ENCODE measurements at places on chromosomes 3 and 15.

DNA sequence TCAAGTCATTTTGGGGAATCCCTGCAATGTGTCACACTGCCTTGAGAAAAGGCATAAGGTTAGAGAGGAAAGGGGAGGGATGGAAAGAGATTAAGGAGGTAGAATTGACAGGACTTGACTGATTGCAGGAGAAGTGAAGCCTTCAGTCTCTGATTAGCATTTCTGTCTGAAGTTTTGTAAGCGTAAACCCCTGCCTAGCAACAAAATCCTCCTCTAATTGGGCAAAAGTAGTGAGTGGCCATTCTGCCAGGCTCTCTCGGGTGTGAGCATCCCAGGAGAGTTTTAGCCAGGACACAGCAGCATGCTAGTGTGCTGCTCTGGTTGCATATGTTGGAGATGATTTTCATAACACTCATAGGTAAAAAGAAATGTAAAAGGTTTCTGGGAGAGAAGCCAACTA is 117.0 kb upstream of the MRPL3 start:
- no peak for DNase-seq

DNA sequence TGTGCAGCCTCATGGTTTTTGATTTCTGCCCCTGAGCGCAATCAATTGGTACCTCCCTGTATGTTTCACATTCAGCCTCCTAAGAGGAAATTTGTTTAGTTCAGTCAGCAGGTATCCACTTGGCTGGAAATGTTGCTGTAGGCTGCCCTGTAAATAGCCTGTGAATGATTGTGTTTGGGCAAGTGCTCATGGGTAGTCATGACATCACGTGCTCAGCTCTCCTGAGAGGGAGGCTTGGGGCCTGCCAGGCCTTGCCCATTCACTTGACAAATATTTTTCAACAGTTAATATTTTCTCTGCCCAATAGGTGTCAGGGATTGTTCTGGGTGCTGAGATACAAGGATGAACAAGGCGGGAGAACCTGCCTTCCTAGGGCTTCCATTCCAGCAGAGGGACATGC is 13.3 kb downstream of the HRH1 start:
- no peak for DNase-seq

- no peak for DNase-seq
Measured at GRCh38 chr3:158683230-158683962, 10.9 kb upstream of the LXN start.

DNA sequence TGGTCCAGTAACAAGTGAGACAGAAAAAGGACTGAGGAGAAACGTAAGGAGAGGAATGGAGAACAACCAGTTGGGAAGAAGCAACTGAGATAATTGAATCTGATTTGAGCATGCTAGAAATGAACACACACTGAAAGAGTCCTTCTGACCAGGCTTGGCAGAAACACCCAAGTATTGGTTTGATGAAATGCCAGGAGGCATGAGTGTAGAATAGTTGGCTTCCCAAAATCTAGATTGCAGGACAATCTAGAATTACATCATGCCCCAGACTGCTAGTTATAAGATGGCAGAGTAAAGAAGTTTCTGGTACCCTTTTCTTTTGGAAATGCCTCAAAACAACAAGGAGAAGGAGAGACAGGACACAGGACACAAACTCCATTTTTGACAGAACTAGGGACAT is 189.7 kb upstream of the STT3B start:
- DNase-seq, result no peak

GRCh38 chr3:174333640-174334039 is 525.5 kb upstream of the NAALADL2 start:
- no peak for DNase-seq

GRCh38 chr15:81064253-81064652 is 63.5 kb downstream of the TLNRD1 start:
- DNase-seq, result no peak

DNA sequence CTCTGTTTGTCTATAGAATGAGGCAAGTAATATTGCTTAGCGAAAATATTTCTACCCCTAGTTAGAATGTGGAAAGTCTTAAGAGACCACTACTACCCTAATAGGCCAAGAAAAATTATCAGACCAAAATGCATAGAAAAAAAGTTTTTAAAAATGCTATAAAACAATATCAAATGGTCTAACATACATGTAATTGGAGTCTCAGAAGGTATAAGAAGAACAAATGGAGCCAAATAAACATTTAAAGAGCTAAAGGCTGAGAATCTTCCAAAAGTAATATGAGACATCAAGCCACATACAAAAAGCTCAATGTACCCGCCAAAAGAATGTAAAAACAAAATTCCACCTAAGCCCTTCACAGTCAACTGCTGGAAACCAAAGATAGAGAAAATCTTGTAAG is 133.5 kb upstream of the GADL1 start:
- no peak for DNase-seq

DNA sequence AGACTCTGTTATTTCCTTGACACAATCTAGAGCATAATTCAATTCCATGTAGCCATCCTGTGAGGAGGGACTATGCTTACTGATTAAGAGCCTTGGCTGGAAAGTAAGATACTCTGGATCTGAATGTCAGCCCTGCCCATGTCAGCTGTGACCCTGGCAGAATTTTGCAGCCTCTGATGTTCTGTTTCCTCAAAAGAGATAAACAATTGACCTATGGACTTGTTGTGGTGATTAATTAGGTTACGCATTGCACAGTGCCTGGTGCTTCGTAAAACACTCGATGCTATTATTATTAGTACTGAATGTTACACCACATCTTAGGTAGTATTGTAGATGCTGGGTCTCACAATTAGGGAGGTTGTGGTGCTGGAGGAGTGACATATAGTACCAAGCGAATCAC is 161.3 kb upstream of the MEIS2 start:
- DNase-seq, result no peak

- DNase-seq, result no peak
Measured at GRCh38 chr3:31841515-31841914, 139.5 kb downstream of the OSBPL10 start.

DNA sequence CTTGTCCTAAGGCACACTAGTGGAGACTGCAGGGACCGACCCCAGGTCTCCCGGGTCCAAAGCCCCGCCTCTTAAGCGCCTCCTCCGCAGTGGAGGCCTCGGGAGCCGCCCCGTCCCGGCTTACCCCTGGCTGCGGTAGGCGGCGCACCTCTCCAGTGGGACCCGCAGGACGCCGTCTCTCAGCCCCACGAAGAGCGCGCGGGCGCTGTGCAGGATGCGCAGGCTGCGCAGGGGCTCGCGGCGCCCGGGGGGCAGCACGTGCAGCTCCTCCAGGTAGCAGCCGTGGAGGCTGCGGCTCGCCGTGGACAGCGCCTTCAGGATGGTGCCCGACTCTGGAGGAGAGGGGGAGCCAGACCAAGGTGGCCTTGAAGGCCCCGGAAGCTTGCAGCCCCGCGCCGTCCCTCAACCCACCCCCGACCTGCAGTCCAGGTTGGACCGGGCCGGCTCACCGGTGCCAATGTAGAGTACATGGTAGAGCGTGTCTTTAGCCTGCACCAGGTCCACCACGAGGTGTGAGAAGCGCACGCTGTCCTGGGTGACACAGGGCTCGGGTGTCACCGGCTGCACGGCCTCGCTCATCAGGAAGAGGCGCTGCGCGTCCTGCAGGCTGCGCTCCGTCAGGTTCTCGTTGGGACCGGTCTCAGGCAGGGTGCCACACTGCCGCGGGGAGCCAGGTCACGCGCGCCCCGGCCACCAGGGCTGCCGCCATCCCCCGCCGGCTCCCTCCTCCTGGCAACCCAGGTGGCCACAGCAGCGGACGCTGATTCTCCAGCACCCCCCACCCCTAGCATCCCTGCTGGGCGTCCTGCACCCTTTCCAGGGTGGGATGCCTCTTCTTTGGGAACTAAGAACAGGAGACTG is 105.5 kb downstream of the SEMA5B start:
- DNase-seq, result no peak

GRCh38 chr3:12791430-12791829 is 5.0 kb upstream of the CAND2 start:
- DNase-seq, result no peak

DNA sequence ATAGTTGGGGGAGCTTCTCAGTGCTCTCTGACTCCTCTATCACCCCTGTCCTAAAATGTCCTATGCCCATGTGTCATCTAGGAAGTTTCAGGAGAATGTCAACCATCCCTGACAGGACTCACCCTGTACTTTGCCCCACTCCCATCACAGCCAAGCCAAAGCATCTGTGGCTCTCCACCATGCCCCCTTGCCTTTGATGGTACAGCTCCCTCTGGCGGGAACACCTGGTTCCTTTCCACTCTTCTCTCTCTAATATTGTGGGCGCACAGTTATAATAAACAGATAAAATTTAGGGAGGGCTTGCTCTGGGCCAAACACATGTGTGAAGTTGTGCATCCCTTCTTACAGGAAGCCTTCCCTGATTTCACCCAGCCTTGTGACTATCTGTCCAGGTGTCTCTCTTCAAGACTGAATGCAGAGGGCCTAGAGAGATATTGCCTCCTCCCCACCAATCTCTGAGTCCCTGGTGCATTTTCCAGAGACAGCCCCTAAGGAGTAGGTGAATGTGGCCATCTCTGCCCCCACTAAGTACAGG is 62.8 kb downstream of the ISG20 start:
- DNase-seq, result peak; percentile 73

DNA sequence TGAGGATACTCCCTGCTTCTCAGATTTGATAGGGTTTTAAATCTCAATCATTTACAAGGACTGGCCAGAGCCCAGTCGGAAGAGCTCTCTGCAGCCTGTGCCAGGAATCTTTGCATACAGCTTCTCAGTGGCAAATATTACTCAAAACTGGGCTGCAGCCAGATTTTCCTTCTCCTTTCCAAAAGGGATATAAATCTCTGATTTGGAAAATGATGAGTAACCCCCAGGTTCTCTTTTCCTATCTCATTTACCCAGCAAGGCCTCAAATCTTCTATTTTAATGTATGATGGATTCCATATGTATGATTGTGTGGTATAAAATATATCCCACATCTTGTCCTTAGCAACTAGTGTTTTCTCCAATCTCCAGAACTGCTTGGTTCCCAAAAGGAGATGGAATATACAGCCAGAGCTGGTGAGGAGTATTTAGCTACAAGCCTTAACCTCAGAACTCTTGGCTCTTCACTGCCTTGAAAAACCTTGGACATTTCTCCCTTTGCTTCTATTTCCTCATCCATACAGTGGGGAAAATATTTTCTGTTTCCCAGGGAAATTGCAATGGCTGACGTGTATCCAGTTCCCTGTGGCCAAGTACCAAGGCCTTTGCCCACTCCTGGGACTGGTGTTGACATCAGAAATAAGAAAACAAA is 114.4 kb downstream of the ATG7 start:
- DNase-seq, result no peak

- no peak for DNase-seq
Measured at GRCh38 chr3:126867863-126868200, 115.1 kb upstream of the PLXNA1 start.

DNA sequence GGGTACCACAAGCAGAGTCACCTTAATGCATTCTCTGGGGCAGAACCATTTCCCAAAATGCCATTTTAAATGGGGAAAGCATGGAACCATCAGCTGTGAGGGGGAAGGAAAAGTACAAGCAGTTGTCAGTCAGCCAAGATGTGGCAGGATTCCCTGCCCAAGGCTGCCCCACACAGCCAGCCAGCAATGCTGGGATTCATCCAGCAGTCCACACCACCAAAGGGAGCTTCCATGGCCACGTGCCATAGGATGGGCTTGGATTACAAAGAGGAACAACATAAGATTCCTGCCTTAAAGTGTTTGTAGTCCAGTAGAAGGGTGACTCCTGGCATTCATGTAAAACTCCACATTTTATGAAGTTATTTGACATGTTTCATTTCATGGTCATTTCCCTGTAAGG is 233.3 kb downstream of the SHOX2 start:
- DNase-seq, result no peak

DNA sequence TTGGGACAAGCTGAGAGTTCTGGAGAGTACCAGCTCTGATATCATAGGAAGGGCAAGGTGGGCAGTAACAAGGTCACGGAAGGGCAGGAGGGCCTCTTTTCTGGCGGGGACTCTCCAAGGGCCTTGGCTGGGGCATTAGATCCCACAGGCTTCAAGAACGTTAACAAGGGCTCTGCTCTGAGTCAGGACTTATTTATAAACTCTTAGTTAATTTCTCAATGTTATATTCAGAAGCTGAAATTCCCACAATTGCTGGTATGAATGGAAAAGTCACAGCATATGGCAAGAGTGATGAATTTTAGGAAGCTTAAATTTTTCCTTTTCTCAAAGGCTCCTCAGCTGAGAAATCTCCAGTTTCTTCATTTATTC is 320.2 kb upstream of the TBC1D5 start:
- DNase-seq, result no peak

GRCh38 chr3:170707899-170708298 is 122.0 kb upstream of the SLC7A14 start:
- no peak for DNase-seq

GRCh38 chr3:157142315-157142714 is 17.6 kb downstream of the CCNL1 start:
- no peak for DNase-seq

- DNase-seq, result no peak
Measured at GRCh38 chr15:31434588-31435260, 108.1 kb downstream of the KLF13 start.

DNA sequence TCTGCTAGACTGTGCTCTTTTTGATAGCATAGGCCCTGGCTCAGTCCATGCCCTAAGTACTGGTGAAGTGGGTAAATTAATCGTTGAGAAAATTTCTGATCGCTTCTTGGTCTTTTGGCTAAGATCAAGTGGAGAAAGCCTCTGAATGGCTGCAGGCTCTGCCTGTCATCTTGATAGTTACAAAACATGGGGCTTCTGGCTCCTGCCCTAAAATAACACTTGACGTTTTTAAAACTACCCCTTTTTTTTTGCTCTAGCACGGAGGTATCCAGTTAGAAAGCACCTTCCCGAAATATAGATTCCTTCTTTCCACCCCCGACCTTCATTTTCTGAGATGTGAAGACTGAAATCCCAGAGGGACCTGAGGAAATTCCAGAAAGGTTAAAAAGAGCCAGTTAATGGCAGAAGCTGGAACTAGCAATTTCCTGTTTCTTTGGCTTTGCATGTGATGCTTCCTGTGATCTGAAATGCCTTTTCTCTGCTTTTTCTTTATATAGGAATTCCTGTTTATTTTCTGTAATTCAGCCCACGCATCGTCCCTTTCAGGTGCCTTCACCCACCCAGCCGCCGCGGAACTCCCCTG is 799 bp upstream of the C2CD4B start:
- DNase-seq, result no peak

DNA sequence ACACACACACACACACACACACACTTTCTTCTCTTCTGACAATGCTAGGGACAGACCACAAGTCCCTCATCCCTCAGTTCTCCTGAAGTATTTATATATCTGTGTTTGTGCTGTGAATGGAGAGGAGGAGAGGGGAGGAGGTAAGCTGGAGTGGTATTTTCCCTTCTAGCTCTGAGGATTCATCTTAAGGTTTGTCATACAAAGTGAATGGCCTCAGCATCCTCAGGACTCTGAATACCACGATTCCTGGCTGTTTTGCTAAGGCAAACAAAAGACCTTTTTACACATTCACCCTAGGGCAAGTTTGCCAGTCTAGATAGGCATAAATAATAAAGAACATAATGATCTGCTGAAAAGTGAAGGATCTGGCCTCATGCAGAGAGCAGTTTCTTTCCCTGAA is 65.7 kb upstream of the CHMP2B start:
- no peak for DNase-seq

DNA sequence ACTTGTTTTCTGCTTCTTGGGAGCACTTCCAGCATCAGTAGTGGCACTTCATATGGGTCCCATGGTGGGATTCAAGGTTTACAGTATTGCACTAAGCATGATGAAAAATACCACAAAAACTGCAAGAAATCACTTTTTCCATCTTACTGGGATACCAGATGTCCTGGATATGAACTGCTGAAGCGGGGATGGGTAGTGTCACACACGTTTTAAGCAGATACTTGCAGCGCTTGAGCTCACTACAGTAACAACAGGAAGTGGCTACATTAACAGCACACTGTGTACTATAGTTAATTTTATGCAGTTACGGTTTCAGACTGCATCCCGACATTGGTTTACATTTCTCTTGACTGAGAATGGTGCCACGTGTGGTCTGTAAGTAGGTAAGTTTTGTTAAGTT is 3.5 kb upstream of the ISG20 start:
- peak; percentile 88 for DNase-seq
